CD8-positive, alpha-beta memory T cell (primary cell): ENCODE measurements at places on chromosomes 2 and 18. TPM values are rescaled to one million over a fixed set of nuclear protein-coding genes. Genes with fewer than 3 reads are reported as not detected.

Gene TUBA3E
- not detected for total RNA-seq

Gene TRAPPC12
- total RNA-seq: 76.5 TPM

Gene UGT1A4
- total RNA-seq: not detected

Gene DPP10
- not detected for total RNA-seq

Gene OTOF
- total RNA-seq: 2.6 TPM

Gene SCN7A
- total RNA-seq: not detected

Gene MOCOS
- total RNA-seq: 0.13 TPM

DNA sequence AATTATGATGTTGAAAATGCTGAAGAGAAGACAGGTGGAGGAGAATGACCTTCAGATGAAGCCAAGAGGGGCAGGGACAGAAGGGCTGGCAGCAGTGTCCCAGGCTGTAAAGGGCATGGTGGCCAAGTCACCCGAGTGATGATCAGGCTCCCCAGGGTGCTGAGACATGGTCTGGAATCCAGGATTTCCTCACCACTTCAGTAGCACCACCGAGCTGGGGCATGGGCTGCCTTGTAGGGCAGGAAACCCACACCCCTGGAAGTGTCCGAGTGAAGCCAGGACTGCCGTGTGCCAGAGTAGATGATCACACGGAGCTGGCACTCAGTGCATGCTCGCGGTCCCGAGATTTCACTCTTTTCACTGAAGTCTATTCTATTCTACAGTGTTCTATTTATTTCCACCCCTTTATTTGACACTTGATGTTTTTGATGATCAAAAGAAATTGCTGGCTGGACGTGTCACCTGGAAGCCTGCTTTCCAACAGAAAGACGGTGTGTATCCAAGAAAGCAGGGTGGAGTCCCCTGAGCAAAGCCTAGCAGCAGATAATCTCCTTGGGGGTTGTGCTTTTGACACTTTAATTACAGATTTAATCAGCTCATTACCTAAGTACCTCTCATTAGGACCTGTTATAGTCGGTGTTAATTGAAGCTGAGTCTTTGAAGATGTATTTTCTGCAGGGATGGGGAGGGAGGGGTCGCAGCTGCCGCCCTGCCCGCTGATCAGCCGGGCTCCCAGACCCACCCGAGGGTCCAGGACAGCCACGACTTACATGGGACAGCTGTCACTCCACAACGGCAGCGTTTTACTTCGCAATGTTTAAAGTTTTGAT lies 92.3 kb downstream of the SEPTIN10 start:
- DNase-seq: no peak

DNA sequence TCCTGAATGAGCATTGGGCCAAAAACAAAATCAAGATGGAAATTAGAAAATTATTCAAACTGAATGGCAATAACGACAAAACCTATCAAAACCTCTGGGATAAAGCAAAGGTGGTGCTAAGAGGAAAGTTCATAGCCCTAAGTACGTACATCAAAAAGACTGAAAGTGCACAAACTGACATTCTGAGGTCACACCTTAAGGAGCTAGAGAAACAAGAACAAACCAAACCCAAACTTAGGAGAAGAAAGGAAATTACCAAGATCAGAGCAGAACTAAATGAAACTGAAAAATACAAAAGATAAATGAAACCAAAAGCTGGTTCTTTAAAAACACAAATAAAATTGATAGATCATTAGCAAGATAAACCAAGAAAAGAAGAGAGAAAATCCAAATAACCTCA lies 1543.5 kb upstream of the ACVR2A start:
- DNase-seq: no peak

- DNase-seq: no peak
These were observed 37.6 kb downstream of the NCKAP5 start for GRCh38 chr2:133530645-133531044.

DNA sequence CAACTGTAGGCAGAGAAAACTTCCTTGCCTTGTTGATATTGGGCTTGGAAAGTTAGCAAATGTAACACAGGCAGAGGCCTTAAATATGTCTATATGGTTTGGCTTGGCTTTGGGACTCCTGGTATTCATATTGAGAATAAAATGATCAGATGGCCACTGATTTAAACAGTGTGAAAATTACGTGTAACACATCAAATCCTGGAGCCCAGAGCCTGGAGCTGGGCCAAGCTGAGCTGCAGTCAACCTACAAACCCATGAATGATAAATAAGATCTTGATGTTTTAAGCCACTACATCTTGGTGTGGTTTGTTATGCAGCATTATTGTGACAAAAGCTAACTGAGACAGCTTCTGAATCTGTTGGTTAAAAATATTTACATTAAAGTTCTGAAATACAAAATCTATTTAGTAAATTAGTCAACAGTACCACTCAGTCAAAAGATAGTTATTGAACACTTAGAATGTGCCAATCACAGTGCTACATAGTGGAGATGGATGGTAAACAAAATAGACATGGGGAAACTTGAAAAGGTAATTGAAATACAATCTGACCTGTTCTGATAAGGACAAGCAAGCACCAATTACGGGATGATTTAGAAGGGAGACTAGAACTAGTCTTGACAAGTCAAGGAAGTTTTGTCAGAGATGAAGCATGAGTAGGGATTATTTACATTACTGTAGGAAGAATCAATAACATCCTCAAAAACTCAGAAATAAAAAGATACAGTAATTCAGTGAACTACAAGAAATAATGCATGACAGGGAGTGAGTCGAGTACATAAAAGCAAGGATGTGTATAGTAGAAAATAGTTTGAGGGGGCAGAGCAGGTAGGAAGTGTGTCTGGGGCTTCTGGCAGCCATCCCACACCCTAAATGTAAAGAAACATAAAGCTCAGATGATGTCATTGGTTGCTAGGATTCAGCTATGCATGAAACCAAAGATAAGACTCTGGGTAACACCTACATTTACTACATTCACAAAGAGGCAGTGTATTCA lies 157.7 kb downstream of the HNMT start:
- DNase-seq: no peak

- DNase-seq: no peak
These were observed 231.1 kb downstream of the MYCN start for GRCh38 chr2:16171425-16171920.

DNA sequence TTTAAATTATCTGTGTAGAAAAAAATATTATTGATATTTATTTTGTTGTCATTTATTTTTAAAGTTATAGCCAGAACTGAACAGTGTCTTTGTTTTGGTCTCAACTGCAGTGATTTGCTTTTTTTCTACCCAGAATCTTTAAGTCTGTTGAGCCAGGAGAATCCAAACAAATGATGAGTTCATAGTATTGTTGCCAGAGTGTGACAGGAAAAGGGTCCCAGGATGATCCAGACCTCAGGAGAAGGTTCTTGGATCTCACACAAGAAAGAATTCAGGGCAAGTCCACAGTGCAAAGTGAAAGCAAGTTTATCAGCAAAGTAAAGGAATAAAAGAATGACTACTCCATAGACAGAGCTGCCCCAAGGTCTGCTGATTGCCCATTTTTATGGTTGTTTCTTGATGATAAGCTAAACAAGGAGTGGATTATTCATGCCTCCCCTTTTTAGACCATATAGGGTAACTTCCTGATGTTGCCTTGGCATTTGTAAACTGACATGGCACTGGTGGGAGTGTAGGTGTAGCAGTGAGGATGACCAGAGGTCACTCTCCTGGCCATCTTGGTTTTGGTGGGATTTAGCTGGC lies 127.1 kb downstream of the AGPS start:
- DNase-seq: no peak

DNA sequence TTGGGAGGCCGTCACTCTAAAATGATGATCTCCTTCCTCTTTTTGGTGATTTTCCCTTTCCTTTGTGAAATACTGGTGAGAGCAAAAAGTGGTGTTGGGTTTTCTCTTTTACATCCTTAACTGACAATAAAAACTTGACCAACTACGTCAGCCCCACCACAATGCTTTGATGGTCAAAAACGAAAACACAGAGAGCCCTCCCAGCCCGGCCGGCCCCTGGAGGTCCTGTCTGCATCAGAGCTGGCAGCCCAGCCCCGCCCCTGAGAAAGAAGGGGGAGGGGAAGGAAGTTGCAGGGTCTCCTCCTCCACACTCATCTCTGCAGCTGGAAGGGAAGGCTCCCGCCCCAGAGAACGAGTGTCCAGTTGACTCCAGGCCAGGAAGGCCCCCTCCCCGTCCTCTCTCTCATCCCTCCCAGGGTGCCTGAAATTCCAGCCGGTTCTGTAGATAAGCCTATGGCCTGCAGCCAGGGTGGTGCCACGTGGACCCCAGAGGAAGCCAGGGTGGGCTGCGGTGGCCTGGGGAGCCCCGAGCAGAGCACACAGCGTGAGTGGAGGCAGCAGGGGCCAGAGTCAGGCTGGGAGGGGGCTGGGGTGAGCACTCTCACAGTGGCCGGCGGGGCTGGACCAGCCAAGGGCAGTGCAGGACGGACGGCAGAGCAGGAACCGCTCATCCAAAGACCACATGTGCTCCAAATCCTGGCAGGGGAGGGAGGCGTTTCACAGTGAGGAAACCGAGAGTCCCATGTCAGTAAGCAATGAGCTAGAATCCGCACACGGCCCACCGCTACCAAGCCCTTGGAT lies 19.8 kb downstream of the BIN1 start:
- DNase-seq: no peak

DNA sequence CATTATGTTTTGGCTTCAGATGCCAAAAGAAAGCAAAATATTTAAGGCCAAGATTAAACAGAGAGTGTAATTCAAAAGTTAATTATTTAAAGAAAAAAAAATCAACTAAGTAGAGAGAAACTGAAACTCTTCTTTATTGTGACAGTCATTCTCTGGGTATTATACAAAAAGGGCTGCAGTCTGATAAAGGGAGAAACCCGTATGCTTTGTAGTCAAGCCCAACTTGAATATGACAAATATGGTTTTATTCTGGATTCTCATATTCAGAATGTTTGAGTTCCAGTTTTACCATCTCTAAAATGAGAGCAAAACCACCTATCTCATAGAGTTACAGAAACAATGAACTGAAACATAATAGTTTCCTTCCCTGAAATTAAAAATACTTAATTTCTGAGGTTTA lies 8.2 kb downstream of the CDH2 start:
- DNase-seq: no peak

DNA sequence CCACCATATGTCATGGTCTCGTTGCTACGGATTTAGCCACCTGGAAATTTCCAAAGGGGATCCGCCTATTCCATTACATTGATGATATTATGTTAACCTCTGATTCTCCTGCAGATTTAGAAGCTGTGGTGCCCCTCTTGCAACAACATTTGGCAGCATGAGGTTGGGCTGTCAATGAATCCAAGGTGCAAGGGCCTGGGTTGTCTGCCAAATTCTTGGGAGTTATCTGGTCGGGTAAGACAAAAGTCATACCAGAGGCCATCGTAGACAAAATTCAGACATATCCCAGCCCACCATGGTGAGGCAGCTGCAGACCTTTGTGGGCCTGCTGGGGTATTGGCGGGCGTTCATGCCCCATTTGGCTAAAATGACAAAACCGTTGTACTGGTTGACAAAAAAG lies 13.6 kb upstream of the C2orf42 start:
- no peak for DNase-seq

DNA sequence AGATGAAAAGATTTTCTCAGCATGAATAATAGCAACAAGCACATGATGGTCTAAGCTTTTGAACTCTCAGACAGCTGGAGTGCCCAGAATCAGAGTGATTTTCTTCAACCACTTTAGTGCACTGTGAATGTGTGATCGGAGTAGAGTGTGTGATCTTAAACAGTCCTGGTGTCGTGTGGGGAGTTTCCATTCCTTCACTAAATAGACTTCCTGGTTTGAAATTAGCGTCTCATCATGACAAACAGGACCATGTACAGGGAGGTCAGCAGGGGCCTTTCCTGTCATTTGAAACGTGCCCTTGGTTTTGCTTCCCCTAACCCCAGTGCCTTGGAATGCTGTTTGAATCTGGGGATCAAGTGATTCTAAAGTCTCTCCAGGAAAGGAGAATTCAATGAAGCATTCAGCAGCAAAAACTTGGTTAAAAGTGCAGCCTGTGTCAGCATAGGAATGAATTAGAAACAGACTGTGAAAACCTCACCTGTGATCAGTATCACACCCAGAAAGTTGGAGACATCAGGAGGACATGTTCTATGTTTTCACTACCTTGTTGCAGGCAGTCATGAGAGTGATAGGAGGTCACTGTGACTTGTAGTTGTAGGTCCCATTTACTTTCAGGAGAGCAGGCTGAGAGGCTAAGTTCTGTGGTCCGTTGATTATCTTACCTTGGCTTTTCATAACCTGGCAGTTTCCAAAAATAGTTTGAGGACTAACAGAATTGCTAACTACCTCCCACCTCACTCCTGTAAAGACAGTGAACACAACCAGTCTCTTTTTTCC lies 400.3 kb downstream of the MTX2 start:
- no peak for DNase-seq

DNA sequence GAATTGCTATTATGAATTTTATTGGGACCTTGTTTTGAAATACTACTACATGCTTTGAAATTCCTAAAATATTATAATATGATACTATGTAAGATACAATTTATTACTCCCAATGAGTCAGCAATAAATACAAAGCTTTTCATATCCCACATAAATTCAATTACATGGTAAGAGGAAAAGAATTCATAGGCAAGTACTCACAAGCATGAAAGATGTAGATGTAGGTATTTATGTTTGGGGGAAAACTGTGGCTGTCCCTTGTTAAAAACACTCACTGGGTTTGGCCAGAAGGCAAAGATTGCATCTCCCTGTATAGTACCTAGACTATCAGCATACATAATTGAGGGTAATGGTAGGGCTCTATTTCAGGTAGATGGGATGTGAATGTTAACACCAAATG lies 90.4 kb downstream of the MBD2 start:
- DNase-seq: no peak

- DNase-seq: no peak
These were observed 170.2 kb downstream of the PRKCE start for GRCh38 chr2:45821558-45822271.

GRCh38 chr2:9799011-9799596 lies 44.2 kb upstream of the TAF1B start:
- DNase-seq: no peak

DNA sequence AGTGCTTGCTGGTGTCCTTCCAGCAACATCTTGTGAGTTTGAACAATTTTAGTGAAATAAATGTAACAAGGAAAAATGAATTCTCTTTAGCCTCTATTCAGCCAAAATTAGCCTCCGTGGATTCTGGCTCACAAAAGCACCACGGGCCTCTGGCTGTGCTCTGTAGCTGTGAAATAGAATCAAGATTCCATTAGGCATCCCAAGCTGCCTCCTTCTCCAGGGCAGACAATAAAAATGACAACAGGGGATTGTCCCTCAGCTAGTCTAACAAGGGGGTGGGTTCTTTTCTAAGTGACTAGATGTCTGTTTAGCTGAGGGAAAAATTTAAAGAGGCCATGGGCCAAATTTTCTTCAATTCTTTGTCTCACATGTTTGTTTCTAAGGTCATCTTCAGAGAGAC lies 254.7 kb upstream of the FIGN start:
- DNase-seq: no peak

DNA sequence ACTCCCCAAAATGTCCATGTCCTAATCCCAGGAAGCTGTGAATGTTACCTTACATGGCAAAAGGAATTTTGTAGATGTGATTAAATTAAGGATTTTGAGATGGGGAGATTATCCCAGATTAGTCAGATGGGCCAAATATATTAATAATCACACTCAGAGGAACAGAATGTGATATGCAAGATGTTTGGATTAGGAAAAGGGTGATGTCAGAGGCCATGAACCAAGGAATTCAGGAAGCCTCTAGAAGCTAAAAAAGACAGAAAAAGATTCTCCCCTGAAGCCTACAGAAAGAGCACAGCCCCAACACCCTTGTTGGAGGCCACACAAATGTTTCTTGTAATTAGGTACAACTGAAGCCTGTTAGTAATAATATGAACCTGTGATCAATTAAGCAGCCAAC lies 13.1 kb downstream of the TMEM131 start:
- no peak for DNase-seq

- no peak for DNase-seq
These were observed 47.2 kb downstream of the MAP2 start for GRCh38 chr2:209471037-209471436.

GRCh38 chr2:11862049-11862448 lies 115.6 kb downstream of the LPIN1 start:
- DNase-seq: no peak
